ENCODE measurements at places on chromosomes 5 and 9. TPM values are rescaled to one million over a fixed set of nuclear protein-coding genes. Genes with fewer than 3 reads are reported as not detected.

DNA sequence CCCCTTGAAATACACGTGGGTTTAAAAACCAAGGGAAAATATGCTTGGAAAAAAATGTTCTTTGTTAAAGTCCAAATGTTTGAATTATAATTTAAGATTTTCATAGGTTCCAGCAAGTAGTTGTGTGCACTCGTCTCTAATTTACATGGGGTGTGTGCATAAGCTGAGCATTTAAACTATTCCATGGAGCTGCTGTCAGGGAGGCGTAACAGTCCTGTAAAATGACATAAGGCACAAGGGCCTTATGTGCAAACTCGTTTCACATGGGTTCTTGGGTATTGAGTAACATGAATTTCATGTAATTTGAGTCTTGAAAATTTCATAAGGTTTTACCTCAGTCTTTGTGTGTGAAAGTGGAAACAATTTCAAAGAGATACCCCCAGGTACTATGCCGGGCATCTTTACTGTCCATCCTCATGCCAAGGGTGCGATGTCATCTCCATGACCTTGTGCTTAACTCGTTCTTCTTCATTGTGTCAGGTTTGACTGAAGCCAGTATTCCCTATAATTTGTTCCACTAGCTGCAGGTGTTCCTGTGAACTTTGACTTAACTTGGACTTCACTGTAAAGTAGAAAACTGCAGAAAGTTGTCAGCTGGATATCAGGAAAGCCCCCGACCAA lies 359.3 kb downstream of the SH3GL2 start:
- no peak for DNase-seq

DNA sequence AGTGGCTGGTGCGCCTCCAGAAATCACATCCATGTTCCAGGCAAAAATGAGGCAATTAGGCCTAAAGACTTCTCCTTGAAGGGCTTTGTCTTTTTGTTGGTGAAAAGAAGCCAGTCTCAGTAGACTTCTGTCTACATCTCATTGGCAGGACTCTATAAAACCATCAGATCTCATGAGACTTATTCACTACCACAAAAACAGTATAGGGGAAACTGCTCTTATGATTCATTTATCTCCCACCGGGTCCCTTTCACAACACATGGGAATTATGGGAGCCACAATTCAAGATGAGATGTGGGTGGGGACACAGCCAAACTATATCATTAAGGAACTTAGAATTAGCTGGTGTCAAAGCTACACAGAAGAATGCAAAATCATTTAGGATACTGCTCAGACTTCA lies 77.7 kb upstream of the SNX2 start:
- no peak for DNase-seq

GRCh38 chr9:15307523-15307841 lies 466 bp upstream of the TTC39B start:
- DNase-seq = no peak

DNA sequence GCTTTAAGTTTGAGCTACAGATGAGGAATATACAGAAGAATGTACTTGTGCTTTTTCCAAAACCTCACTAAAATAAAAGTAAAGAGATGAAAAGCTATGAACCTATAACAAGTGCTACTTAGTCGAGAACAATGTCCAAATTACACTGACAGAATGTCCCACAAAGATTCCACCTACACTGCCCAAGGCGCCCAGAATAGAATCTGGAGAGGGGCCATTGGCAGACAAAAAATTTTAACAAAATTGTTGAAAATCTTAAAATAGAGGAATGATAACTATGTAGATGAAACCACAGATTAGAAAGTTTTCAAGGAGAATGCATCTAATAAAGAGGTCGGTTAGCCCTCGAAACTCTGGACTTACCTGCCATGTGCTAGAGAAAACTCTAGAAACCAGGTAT lies 235.3 kb downstream of the CETN3 start:
- DNase-seq = no peak

The CEL gene
- 0.39 TPM for total RNA-seq

All from CD4-positive, alpha-beta T cell (primary cell).